ENCODE measurements at places on chromosomes 4 and X. TPM values are rescaled to one million over a fixed set of nuclear protein-coding genes. Genes with fewer than 3 reads are reported as not detected.

- peaks cover 9% of the 10 kb centered on the region for H3K4me1 ChIP-seq
- H3K36me3 ChIP-seq = no peaks in the 10 kb centered on the region
- DNase-seq = no peak
- H3K27ac ChIP-seq = no peak overlapping the region
Observed at GRCh38 chrX:153828308-153828707, 2.0 kb downstream of the PDZD4 start.

- H3K4me1 ChIP-seq = peaks cover 6% of the 10 kb centered on the region
- DNase-seq = no peak
- no peaks in the 10 kb centered on the region for H3K27me3 ChIP-seq
- no peak overlapping the region for H3K4me3 ChIP-seq
- no peak overlapping the region for H3K27ac ChIP-seq
- no peaks in the 10 kb centered on the region for H3K36me3 ChIP-seq
Observed at GRCh38 chr4:151669990-151670389, 90.8 kb downstream of the GATB start.

- H3K27ac ChIP-seq = no peak overlapping the region
- no peaks in the 10 kb centered on the region for H3K4me1 ChIP-seq
- H3K4me3 ChIP-seq = no peak overlapping the region
Observed at GRCh38 chrX:18654875-18655836, 16.8 kb downstream of the RS1 start.

GRCh38 chrX:97252111-97252510, 368.4 kb downstream of the RPA4 start:
- no peak overlapping the region for H3K27ac ChIP-seq
- no peaks in the 10 kb centered on the region for H3K4me1 ChIP-seq
- H3K36me3 ChIP-seq = peaks cover 1% of the 10 kb centered on the region
- H3K4me3 ChIP-seq = no peak overlapping the region
- DNase-seq = no peak

IL13RA1 gene
- 1.9 TPM for total RNA-seq

FGF13 gene
- not detected for total RNA-seq
